ENCODE measurements at places on chromosomes 12 and 14.
A peak's percentile ranks its signal among the peaks of the same experiment; 100 is the strongest.

GRCh38 chr14:69633238-69633637, 21.8 kb downstream of the SUSD6 start:
- H3K27ac ChIP-seq, result no peak overlapping the region
- H3K4me3 ChIP-seq, result no peak overlapping the region
- no peaks in the 10 kb centered on the region for H3K36me3 ChIP-seq
- no peaks in the 10 kb centered on the region for H3K27me3 ChIP-seq
- H3K4me1 ChIP-seq, result peaks cover 68% of the 10 kb centered on the region
- no peak for DNase-seq

GRCh38 chr12:104566244-104566993, 109.7 kb downstream of the CHST11 start:
- H3K4me3 ChIP-seq, result no peak overlapping the region
- DNase-seq, result no peak
- no peaks in the 10 kb centered on the region for H3K27me3 ChIP-seq
- H3K27ac ChIP-seq, result peak overlapping the region; percentile 37
- H3K4me1 ChIP-seq, result no peaks in the 10 kb centered on the region

DNA sequence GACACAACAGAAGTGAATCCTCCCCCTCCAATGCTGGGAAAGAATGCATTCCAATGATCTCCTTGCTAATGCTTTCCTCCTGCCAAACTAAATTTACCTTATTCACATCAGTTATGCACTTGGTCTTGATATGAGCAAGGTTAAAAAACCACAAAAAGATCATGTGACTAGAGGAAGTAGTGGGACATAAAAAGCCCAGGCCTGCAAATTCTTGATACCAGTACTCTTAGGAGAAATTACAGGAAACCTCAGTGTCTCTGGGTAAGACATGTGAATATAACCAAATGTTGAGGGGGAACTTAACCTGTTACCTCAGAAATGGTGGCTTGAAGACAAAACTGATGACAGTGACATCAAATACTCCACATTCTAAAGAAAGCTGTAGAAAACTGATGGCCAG, 427.1 kb downstream of the RPS29 start:
- no peaks in the 10 kb centered on the region for H3K27me3 ChIP-seq
- H3K27ac ChIP-seq, result no peak overlapping the region
- H3K4me1 ChIP-seq, result no peaks in the 10 kb centered on the region
- no peaks in the 10 kb centered on the region for H3K36me3 ChIP-seq
- no peak for DNase-seq

DNA sequence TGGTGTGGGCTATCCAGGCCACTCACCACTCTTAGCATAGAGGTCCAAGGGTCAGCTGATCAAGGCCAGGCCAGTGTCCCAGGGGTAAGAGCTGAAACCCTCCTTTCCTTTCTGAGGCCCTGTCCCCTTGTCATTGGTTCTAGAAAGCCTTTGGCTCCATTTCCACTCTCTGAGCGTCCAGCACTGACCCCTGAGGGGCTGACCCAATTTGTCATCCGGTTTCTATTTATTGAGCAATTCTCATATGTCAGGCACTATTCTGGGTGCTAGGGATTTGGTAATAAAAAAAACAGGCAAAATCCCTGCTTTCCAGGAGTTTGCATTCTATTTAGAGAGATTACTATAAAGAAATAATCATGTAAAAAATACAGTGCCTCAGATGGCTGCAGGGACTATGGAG, 3.4 kb downstream of the KRT77 start:
- peaks cover 39% of the 10 kb centered on the region for H3K27me3 ChIP-seq
- H3K27ac ChIP-seq, result peak overlapping the region; percentile 52
- H3K36me3 ChIP-seq, result no peaks in the 10 kb centered on the region
- no peak overlapping the region for H3K4me3 ChIP-seq
- no peaks in the 10 kb centered on the region for H3K4me1 ChIP-seq

- no peak for DNase-seq
- H3K4me1 ChIP-seq, result no peaks in the 10 kb centered on the region
- peaks cover 9% of the 10 kb centered on the region for H3K36me3 ChIP-seq
- H3K27ac ChIP-seq, result no peak overlapping the region
- no peaks in the 10 kb centered on the region for H3K27me3 ChIP-seq
Measured at GRCh38 chr14:71246539-71246938, 339.3 kb downstream of the PCNX1 start.

GRCh38 chr12:8145754-8146441, 10.9 kb upstream of the ZNF705A start:
- no peaks in the 10 kb centered on the region for H3K4me1 ChIP-seq
- H3K36me3 ChIP-seq, result peaks cover 7% of the 10 kb centered on the region
- no peak for DNase-seq
- no peak overlapping the region for H3K4me3 ChIP-seq
- no peak overlapping the region for H3K27ac ChIP-seq

DNA sequence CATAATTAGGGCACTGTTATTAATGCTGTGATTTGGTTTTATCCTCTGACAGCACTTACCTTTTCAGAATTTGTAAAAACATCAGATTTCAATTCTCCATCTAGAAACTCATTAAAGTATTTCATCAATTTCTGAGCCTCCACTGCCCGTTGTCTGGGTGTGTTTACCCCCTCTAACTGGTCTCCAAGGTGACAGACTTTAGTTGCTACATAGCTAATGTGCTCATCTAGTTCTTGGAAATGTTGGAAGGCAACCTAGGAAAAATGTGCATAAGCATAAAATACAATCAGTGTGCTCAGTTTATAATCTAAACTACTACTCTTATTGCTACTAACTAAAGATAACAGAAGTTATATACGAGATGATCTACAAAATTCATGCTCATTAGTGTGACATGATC, 24.6 kb downstream of the EXOC5 start:
- H3K27me3 ChIP-seq, result no peaks in the 10 kb centered on the region
- no peak for DNase-seq
- peaks cover 6% of the 10 kb centered on the region for H3K36me3 ChIP-seq
- no peaks in the 10 kb centered on the region for H3K4me1 ChIP-seq
- H3K27ac ChIP-seq, result no peak overlapping the region
- H3K4me3 ChIP-seq, result no peak overlapping the region

DNA sequence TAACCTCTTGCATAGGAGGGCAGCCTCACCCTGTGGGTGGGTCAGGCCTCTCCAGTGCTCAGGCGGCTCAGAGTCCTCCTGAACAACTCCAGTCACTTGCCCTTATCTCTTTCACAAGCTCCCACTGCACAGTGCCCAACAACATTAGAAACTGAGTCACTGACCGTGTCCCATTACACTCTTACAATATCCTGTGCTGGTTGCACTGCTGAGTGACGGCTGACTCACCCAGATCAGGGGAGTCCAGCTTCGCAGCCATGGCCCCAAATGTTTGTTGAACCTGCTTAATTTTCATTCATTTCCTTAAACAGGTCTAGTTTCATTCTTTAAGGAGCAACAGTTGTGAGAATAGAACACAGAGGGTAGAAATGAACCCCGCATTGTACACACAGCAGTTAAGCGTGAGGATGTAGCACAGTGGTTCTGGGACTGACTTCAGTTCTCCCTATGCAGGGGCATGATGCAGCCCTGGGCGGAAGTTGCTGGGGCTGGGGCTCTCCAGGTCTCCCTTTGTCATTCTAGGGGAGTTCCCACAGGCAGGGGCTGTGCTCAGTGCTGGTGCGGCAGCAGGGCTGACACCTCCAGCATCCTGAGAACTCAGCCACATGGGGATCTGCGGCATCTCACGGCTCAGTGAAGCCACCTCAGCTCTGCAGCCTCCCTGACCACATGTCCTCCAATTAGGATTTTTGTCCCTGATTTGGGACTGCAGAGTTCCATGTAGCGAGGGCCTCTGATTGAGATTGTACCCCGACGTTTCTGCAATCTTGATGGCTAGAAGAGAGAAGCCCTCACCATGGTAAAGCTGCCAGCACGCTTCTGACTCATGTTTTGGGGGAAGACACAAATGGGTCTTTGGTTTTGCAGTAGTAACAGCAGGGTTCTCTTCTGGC, 16.1 kb downstream of the GPR68 start:
- H3K4me3 ChIP-seq, result no peak overlapping the region
- H3K27me3 ChIP-seq, result no peaks in the 10 kb centered on the region
- DNase-seq, result no peak
- peak overlapping the region; percentile 3 for H3K27ac ChIP-seq
- peaks cover 5% of the 10 kb centered on the region for H3K36me3 ChIP-seq
- H3K4me1 ChIP-seq, result no peaks in the 10 kb centered on the region

DNA sequence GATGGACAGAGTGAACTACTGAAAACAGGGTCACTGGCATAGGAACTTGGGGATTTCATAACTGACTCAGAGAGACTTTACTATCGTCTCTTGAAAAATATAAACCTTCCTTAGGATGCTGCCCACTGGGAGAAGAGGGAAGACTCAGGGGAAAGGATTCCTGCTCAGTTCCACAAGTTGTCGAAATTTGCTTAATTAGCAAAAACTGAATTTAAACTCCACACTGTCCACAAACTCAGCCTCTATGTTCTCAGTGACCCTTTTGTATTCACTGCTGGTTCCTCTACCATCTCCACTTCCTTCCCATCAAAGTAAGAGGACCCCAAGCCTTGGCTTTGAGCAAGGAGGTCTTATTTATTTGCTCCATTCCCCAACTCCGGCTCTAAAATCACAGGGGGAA, 7.2 kb upstream of the MYL6B start:
- no peak overlapping the region for H3K4me3 ChIP-seq
- H3K27me3 ChIP-seq, result no peaks in the 10 kb centered on the region
- DNase-seq, result no peak
- H3K27ac ChIP-seq, result no peak overlapping the region

All from neural crest cell (in vitro differentiated cells).